ENCODE measurements at places on chromosomes 7 and 10.

DNA sequence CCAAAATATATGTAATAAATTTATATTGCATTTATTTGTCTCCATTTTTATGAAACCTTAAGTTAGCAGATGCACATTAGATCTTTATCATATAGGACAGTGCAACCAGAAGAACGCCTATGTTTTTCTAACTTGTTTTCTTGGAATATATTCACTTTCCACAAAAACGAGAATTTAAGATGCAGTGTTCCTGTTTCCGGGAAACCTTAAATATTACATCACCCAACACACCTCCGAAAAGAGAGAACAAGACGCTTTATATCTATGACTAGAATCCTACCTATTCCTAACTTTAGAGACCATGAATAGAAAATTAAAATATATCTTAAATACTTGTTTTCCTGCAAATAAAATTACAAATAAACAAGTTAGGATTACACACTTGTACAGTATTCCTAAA is 1.9 kb downstream of the EZH2 start:
- DNase-seq, result no peak

- DNase-seq, result no peak
Observed at GRCh38 chr7:116804471-116804870, 57.9 kb upstream of the CAPZA2 start.

GRCh38 chr7:28723336-28723735 is 234.8 kb downstream of the TRIL start:
- no peak for DNase-seq

DNA sequence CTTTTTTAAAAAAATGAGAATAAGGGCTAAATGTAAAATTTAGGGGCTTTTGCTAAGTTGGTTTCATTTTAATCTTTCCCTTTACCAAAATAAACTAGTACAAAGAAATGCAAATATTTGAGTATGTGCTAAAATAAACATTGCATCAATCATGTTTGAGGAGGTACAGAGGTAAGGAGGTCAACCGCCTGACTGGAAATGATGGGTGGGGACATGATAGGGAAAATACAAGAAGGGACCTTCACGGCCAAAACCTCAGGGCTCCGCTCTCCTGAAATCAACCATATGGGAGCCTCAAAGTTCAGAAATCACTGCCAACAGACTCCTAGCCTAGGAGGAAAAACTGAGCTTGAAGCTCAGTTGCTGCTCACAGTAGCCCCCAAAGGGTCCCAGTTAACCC is 207.6 kb downstream of the AHR start:
- DNase-seq, result no peak

DNA sequence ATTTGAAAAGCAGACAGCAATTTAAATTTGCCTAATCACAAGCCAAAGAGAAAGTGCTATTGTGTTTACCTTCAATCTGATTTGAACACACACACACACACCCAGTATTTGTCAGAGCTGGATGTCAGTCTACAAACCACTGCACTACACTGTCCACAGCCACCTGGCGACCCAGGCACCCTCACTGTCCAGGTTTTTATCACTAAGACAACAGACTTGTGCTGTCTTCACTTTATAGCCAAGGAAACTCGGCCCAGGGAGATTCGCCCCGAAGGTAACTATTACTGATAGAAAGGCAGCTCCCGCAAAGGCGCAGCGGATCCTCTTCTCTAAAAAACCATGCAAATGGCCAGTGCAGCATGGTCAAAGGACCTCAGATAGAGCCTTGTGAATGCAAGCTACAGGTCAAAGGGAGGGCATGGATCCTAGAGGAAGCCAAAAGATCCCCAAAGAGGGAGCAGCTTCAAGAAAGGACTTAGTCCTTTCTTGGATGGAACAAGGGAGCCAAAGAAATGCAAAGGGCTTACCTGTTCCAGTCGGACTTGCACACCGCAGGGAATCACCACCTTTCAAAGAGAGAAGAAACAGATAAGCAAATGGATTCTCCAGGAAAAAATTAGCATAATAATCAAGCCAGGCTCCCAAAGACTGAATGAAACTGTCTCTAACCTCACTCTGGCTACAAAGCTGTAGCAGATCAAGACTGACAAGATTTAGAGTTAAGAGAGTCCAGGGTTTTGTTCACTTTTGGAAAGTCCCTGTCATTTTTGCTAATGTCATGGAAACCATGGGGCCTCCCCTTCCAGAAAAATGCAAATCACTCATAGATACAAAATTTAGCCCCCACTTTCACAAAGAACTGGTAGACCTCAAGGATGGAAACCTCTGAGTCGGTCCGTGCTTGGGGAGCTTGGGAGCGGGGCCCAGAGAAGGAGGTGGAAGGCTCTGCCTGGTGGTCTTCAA is 101.1 kb downstream of the TNS3 start:
- DNase-seq, result no peak

- DNase-seq, result no peak
Observed at GRCh38 chr10:58326967-58327381, 7.8 kb upstream of the UBE2D1 start.
